ENCODE measurements at places on chromosomes 1 and 21.

- no peak for DNase-seq
Measured at GRCh38 chr1:235640580-235640979, 9.0 kb downstream of the GNG4 start.

DNA sequence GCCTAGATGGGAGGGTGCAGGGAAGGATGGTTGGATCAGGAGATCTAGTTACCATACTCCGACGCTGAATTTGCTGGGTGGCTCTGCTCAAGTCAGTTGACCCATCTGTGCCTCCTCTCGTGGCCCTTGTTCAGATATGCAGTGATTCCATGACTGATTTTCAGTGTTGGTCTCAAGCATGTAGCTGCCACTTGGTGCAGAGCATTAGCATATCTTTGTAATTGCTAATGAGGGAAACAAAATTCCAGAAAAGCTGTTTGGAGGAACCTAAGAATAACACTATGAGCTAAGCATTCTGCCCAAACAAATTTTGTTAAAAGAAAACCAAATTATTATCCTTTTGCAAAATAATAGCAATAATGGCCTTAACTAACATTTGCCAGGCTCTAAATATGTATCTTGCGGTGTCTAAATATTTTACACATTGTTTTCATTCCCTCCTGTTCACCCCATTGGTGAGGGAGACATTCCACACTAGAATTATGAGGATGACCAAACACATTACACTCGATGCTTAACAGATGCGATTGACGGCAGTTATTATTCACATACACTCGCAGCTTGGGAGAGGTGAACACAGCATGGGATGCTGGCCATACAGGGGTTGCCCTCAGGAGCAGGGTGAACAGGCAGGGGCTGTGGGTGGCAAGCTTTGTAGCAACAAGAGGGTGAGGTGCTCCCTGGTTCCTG lies 69.1 kb downstream of the KCNJ15 start:
- DNase-seq = no peak

- no peak for DNase-seq
Measured at GRCh38 chr1:177424744-177425143, 254.0 kb downstream of the BRINP2 start.

GRCh38 chr1:90434460-90434859 lies 282.6 kb downstream of the BARHL2 start:
- no peak for DNase-seq

- no peak for DNase-seq
Measured at GRCh38 chr1:88265606-88266005, 418.5 kb upstream of the PKN2 start.

Data from epithelial cell of prostate (primary cell).